ENCODE measurements at places on chromosomes 13 and 19. TPM values are rescaled to one million over a fixed set of nuclear protein-coding genes. Genes with fewer than 3 reads are reported as not detected.

KLK3 gene
- total RNA-seq: not detected

KCNC3 gene
- total RNA-seq: under 0.01 TPM

PTGER1 gene
- total RNA-seq: 15.5 TPM

CRX gene
- total RNA-seq: not detected

ZSWIM4 gene
- 2.9 TPM for total RNA-seq

ZNF541 gene
- total RNA-seq: 0.13 TPM

APC2 gene
- 0.13 TPM for total RNA-seq

ELL gene
- 18.0 TPM for total RNA-seq

KLHL1 gene
- total RNA-seq: not detected

MRPL54 gene
- total RNA-seq: 52.3 TPM

SIAH3 gene
- not detected for total RNA-seq

GIPR gene
- total RNA-seq: 0.12 TPM

OR7D2 gene
- 0.06 TPM for total RNA-seq

RETN gene
- not detected for total RNA-seq

Measured in aortic smooth muscle cell (primary cell).